ENCODE measurements at places on chromosomes 1 and 21.

DNA sequence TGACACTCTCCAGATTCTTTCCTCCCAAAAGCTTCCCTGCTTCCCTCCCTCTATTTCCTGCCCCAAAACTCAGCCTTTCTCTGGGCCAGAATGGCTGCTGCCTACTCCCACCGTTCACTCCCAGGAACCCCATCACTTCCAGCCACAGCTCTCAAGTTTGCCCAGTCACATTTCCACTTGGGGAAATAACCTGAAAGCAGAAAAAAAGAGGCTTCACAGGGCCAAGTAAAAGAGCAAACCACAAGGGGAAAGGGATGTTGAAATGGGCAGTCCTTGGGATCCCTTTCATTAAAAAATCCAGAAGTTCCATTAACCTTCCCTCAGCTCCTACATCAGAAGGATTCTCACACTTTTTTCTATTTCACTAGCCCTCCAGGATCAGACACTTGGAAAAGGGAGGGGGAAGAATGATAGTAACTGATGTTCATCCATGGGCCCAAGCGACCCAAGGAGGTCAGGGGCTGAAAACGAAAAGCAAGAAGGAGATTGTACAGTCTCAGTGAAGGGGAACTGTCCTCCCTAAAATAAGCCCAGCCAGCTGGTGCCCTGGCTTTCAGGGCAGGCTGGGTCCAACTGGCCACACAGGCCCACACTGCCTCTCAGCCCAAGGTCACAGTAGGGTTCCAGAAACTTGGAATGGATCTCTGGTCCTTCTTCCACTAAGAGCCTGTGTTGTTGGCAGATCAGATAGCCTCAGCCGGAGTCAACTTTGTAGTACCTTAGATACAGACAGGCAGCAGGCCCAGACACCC, 49.7 kb downstream of the DMAP1 start:
- no peak for DNase-seq

GRCh38 chr1:182731852-182732575, 47.6 kb upstream of the RGS8 start:
- DNase-seq, result no peak

- no peak for DNase-seq
Observed at GRCh38 chr1:55374216-55374615, 159.1 kb upstream of the USP24 start.

- no peak for DNase-seq
Observed at GRCh38 chr1:5980314-5981008, 11.8 kb downstream of the NPHP4 start.

DNA sequence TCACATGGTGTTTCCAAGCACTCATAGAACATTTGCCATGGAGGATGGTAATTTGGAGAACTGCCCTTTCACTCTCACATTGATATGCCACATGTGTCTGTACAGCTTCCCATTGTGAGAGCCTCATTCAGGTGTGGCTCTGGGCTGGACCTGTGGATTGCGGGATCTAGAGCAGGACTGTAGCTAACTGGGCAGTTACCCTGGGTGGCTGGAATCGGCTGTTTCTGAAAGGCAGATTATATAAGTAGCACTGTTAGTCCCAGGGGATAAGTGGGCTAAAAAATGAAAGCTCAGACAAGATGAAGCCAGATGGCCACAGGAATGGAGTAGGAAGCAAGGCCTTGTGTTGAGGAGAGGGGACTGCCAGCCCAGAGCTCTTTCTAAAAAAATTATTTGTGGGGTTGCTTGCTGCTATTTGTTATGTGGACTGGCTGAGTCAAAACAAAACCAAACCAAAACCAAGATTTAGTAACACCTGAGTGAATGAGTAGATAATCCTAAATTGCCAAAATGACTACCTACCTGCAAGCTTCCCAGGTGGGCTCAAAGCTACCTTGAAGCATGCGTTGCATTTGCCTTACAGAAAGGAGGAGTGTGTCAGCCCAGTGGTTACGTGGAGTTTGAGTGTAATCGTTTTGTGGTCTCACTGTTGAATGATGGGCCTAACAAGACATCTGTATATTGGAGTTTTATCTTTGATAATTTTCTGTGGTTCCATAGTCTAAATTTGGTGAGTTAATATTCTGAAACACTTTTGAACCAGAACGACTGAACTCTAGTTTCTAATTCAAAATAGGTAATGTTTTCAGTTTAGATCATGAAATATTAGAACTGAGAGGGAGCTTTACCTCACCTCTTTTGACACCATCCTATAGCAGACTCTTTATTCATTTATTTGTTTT, 58.0 kb downstream of the SDCCAG8 start:
- DNase-seq, result no peak

GRCh38 chr1:59258412-59259032, 38.4 kb upstream of the FGGY start:
- no peak for DNase-seq

DNA sequence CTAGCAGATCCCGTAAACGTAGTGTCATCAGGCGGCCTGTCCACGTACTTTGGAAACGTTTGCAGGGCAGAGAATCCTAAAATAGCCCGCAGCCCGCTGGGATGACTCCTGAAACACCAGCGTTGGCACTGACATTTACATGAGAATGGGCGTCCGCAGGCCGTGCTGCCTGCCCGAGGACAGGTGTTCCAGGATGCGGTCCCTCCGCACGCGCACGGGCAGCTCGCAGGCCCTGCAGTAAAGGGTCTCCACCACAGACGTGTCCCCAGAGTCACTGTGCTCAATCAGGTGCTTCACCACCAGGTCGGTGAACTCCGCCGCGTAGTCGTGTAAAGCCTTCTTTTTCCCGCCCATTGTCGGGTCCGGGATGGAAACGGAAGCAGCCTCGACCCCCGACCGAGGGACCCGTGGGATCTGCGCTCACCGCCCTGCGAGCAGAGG, 5.8 kb upstream of the CCDC27 start:
- DNase-seq, result no peak

DNA sequence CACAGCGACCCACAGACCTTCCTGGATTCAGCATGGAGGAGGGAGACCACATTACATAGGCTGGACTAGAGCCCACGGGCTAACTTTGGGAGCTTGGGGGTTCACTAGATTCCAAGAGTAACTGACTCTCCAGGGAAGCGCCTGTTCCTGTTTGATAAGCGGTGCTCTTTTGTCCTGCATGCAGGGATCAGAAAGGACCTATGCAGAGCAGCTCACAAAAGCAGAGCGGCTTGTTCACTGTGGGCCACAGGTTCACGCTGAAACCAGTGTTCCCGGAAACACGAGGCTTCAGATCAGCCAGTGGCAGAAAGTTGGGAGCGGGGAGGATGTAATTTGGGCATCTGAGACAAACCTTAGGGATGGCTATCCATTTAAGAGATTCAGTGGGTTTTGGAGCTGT, 403.9 kb downstream of the PCP4 start:
- DNase-seq, result no peak

GRCh38 chr1:68198752-68199151, 33.6 kb downstream of the WLS start:
- DNase-seq, result no peak

DNA sequence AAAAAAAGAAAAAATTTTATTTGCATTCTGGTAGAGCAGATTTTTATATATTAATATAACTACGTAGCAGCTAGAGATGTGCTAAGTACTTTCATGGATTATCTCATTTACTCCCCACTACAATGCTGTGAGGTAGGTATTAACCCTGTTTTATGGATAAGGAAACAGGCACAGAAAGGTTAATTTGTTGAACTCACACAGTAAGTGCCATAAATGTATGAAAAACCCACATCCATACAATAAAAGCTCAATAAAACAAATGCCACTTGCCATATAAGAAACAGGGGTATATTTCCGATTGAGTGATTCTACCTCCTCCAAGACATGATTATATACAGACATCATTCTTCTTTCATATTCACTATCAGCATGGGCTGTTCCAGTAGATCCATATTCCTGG, 83.1 kb downstream of the INTS7 start:
- no peak for DNase-seq

DNA sequence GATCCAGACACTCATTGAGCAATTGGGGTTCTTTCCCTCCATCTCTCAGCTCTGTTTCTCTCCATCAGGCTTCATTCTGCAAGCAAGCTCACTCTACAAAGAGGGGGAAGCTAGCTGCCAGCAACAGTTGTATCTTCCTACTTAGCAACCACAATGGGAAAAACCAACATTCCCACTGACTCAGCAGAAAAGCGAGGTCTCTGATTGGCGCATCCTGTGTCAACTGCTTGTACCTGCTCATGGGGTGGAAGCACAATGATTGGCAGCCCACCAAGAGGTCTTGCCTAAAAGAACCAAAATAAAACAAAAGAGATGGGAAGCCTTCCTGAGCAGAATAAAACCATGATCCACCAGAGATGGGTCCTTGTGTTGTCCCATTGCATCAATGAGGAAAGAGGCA, 4.0 kb upstream of the CDA start:
- no peak for DNase-seq

DNA sequence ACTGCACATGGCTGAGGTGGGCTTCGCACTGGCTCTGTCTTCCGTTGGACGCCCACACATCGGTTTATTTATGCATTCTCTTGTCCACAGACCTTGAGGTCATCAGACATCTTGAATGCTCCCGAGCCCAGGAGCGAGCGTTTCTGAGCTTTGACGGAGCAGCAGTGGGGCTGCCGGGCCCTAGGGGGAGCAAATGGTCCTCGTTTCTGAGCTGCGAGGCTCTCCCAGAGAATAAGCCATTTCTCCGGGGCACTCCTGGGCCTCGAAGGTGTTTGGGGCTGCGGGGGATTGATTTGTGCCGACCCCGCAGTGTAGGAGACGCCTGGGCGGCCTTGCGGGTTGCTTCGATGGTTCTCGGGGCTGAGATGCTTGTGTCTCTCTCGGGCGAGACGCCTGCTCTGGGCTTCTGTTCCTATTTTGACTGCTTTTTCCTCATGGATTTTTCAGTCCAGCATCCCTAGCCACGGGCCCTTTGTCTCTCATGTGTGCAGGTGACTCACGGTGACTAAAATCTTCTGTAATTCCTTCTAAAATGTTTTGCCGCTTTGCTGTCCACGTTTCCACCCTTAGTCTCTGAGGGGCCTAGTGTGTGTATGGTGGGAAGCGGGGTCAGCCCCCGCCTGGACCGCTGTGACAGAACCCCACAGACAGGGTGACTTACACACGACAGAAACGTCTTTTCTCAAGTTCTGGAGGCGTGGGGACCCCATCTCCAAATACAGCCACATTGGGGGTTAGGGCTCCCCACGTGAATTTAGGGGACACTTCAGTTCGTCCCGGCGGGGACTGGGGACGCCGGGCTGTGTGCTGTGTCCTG, 62.1 kb downstream of the FAAP20 start:
- no peak for DNase-seq

DNA sequence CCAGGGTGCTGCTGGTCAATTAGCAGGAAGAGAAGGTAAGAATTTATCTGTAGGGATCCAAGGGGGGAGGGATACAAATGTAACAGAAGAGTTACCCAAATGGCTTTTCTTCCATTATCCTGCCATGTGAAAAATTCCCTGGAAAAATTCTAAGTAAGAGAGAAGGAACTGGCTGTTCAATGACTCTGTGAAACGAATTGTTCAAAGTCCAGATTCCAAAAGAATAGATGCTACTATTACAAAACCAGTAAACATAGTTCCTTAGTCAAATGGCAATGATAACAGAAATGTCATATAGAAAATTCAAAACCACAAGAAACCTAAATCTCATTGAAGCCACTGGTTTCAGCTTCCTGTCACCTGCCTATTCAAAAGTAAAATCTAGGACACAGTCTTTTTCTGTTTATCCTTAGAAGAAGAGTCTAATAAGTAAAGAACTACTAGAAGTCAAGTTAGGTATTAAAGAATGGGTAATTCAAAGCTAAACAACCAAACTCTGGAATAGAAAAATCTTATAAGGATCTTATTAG, 102.6 kb downstream of the ZNF644 start:
- DNase-seq, result no peak

GRCh38 chr1:157472959-157473358, 79.4 kb downstream of the FCRL5 start:
- DNase-seq, result no peak

GRCh38 chr1:111030590-111030989, 66.9 kb upstream of the LRIF1 start:
- DNase-seq, result peak; percentile 7

DNA sequence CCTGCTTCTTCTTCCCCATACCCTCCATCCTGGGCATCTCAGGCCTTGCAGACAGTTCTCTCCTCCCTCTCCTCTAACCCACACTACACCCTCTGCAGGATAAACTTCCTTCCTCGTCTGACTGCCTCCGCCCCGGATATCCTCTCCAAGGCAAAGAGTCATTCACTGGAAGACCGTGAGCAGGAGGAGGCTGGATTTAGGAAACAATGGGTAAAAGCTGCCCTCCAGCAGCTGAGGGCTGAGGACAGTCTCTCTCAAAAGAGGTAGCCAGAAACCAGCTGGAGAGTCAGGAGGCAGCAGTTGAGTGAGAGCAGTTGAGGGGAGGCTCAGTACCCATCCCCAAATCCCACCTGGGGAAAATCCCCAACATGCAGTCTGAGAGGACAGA, 1.4 kb downstream of the CSRP1 start:
- DNase-seq, result no peak

DNA sequence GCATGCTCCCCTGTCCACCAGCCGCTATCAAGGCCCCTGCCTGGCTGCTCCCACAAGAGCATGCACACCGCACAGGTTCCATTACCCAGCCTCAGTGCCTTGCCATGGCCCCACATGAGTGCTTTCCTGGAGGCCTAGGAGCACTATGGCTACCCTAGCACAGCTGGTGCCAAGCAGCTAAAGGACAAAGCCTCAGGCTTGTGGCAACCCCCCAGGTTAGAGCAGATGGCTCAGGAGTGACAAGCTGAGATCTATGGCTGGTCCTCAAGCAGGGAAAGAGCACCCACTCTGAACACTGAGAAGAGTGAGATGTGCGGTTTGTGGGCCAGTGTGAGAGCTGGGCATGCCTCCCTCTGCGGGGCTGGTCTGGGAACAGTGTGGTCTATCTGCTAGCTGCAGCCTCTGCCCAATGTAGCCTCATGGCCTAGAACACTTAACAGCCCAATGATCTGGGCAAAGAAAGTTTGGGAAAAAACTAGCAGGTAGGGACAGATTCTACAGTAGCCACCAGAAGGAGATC, 129.8 kb downstream of the VAV3 start:
- no peak for DNase-seq

GRCh38 chr1:2406451-2407041, 5.8 kb downstream of the PEX10 start:
- no peak for DNase-seq

DNA sequence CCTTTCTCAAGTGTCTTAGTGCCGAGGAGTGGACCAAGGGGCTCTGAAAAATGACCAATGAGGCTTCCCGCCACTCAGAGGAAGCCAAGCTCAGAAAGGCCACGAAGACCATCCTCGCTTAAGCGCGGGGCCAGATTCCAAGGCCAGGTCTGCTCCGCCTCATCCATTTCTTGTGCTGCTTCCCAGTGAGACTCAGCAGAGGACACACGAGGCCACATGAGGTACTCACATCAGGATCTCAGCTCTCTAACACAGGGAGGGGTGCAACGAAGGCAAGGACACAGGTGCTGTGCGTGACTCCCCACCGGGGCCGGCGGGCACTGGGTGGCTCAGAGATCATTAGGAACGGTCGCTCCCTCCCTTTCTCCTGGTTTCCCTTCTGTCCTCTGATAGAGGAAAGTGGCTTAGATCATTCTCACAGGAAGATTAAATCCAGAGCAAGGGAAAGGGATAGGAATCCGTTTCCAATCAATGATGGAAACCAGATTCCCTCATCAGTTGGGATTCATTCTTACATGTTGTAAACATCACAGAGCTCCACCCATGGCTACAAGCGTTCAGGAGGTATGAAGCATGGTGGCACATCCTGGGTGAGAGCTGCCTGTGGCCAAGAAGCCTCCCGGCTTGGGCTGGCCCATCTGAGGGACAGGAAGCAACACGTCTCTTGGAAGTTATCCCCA, 46.7 kb downstream of the CAPZB start:
- DNase-seq, result no peak

GRCh38 chr1:163084330-163084729, 15.2 kb downstream of the RGS4 start:
- DNase-seq, result no peak

All from DMS79 (cell line).